BJ (cell line): ENCODE measurements at places on chromosomes 7 and 10.
A peak's percentile ranks its signal among the peaks of the same experiment; 100 is the strongest.

DNA sequence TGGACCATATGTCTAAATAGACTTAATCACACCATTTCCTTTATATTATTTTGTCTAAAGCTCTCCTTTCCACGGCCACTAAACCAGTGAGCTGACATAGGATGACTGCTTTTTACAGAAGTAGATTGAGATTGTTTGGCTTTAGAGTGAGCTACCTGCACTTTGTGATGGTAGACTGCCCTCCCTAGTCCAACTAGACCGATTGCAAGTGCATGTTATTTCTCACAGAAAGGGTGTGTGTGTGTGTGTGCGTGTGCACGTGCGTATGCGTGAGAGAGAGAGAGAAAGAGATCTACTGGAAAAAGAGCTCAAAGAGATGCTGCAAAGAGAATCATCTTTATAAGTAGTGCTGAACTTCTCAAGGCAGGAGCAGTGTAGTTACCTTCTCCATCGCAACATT, 60.7 kb downstream of the VCL start:
- no peak for DNase-seq

DNA sequence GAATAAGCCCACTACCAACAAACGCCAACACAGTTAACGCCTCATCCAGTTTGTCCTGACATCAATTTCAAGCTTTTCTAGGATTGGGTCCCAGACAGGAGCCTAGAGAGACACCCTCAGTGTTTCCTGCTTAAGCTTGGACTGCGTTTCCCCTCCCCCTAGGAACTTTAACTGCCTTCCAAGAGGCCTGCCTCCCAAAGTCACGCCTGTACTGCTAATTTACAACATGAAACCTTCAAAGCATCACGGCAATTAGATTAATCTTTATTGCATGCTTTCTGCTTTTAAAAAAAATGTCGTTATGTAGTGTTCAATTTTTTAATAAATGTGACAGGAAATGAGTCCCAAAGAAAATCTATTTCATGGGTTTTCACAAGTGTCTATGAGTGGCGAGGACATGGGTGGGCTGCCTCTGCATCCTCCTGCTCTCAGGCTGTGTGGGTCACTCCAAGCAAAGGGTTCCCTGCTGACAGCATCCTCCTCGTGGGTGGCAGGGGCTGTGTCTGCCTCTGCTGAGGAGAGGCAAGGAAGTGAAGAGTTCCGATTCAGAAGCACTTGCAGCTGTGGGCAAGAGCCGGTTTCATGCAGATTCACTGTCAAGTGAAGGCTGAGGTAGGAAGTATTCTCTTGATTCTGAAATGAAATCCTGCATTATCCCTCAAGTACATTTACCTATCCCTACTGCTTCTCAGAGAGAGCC, 193.0 kb upstream of the KMT2E start:
- no peak for DNase-seq

GRCh38 chr7:65809259-65809981, 63.5 kb upstream of the VKORC1L1 start:
- no peak for DNase-seq

DNA sequence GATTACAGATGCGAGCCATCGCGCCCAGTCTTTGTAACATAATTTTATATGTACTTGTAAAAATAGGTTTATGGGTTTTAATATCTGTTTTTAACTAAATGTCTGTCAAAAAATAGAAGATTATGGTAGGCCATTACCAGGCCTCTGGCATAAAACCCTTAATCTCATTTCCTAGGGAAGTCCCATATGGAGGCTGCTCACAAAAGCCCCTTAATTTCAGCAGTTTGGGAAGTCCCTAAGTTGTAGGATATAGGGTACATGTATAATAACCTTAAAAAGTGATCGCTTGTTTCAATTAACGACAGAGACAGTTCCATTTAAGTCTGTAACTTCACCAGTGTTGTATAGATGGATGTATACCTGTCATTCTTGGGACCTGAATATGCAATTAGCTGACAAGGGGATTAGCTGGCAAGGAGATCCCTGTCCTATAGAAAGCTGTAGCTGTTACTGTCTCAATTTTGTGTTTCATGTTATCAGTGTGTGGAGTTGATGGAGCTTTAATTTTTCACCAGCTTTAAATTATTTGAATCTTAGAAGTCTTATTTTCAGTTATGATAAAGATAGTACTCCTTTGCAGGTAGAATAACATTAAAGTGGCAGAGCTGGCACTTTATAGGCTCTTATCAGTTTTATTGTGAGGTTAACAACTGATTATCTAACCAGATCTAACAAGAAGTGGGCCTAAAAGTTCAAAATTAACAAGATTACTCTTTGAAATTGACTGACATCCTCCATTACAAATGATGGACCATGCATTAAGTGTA, 10.5 kb downstream of the TRIM24 start:
- DNase-seq, result no peak

- DNase-seq, result no peak
Observed at GRCh38 chr10:521261-522250, 167.9 kb downstream of the DIP2C start.

- no peak for DNase-seq
Observed at GRCh38 chr7:132393789-132394261, 182.4 kb downstream of the PLXNA4 start.

GRCh38 chr7:44580945-44581878, 819 bp downstream of the TMED4 start:
- no peak for DNase-seq

- no peak for DNase-seq
Observed at GRCh38 chr10:84818961-84819360, 490.6 kb downstream of the CCSER2 start.

GRCh38 chr10:131157899-131158298, 153.6 kb downstream of the TCERG1L start:
- no peak for DNase-seq

- no peak for DNase-seq
Observed at GRCh38 chr7:76285604-76286374, 16.7 kb upstream of the HSPB1 start.

DNA sequence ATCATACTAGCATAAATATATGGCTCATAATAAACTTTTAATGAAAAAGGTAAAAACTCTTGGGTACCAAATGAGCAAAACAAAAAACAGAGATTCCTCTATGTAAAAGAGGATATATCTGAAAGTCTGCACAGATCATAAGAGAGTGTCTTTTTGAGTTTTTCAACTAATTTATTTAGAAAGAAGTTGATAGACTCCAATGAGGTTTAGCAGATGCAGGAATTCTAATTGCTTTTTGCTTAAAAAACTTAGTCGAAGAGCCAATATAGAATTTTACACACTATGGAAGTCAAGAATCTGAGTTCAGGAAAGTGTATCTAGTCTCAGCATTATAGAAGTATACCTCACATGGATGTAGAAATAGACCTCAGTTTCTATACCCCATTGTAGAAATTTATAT, 3.4 kb upstream of the MLLT10 start:
- no peak for DNase-seq

DNA sequence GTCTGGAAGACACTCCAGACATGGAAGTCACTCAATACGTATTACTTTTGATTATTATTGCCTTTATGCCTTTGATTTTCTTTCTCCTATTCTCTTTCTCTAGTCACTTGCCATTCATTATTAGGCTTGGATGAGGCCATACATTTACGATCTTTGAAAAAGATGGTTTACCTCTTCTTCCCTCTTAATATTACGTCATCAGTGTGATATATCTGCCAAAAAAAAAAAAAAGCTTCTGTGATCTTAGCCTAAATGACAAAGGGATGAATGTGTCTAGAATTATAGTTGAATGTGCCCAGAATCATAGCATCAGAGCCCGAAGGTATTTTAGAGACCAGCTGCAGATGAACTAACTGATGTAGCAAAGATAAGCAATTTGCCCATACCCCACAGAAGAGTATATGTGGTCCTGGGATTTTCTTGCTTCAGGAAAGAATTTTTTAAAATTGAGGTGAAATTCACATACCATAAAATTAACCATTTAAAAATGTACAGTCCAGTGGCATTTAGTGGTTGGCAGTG, 73.9 kb downstream of the HHEX start:
- DNase-seq, result no peak

GRCh38 chr10:126177417-126178030, 210.8 kb downstream of the ADAM12 start:
- DNase-seq, result no peak

- DNase-seq, result no peak
Observed at GRCh38 chr10:48466611-48467240, 138.1 kb downstream of the ARHGAP22 start.

- DNase-seq, result no peak
Observed at GRCh38 chr7:87217983-87218653, 1.4 kb downstream of the TMEM243 start.

DNA sequence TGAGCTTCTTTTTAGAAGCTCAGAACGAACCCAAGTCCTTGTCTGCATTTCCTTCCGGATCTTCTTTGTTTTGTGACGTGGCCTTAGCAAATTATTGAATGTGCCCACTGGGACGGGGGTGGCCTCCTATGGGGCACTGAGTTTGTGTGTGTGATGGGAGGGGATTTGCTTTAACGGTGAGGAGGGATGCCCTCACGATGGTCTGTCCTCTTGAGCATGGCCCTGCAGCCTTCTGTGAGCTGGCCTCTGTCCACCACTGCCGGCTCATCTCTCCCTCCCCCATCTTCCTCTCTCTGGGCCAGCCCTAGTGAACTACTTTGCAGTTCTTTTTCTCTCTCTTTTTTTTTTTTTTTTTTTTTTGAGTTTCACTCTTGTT, 62.9 kb upstream of the MKRN1 start:
- no peak for DNase-seq

GRCh38 chr10:89668386-89669071, 23.5 kb upstream of the PANK1 start:
- no peak for DNase-seq

DNA sequence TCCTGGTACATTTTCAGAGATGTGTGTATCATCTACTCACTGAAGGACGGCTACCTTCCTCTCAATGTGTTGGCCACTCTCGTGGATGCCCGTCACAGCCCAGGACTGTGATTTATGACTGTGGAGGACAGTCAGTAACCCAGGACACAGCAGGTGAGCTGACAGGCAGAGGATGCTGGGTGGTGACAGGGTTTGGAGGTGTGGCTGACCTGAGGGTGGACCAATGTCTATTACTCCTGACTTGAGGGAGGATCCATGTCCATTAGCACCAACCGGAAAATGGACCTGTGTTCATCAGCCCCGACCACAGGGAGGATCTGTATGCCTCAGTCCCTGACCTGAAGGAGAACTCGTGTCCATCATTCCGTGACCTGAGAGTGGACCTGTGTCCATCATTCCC, 96.1 kb downstream of the ADCY1 start:
- no peak for DNase-seq

DNA sequence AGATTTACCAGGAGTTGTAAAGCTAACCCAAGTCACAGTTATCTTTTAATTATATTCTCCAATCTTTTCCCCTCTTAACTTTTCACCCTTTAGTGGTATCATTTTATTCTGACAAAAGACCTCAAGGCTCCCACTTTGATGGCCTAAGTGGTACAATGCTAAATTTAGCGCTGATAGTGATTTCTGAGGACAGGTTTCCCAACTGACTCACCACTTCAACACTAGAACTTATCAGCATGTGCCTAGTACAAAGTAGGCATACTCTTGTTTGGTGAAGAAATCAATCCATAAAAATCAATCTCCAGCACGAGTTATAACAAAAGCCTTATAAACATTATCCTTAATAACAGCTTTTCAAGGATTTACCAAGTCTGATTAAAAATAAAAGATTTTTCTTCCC, 7.5 kb downstream of the SNX13 start:
- no peak for DNase-seq

GRCh38 chr10:92627845-92628480, 35.0 kb downstream of the KIF11 start:
- no peak for DNase-seq

DNA sequence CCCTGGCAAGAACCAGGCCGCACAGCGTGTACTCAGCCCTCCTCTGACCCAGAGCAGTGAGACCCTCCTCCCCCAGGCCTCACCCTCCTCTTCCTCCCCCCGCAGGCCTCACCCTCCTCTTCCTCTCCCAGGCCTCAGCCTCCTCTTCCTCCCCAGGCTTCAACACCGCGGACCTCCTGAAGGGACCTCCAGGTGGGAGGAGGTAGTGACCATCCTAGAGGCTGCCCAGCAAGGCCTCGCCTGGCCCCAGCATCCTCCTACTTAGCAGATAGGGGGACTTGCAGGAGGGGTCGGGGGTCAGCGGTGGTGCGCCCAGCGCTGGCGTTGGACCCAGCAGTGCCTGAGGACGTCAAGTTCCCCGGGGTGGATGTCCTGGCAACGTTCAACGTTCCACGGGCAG, 270.8 kb downstream of the ELFN1 start:
- no peak for DNase-seq

- DNase-seq, result peak; percentile 9
Observed at GRCh38 chr10:115049960-115050359, 43.2 kb upstream of the ATRNL1 start.

DNA sequence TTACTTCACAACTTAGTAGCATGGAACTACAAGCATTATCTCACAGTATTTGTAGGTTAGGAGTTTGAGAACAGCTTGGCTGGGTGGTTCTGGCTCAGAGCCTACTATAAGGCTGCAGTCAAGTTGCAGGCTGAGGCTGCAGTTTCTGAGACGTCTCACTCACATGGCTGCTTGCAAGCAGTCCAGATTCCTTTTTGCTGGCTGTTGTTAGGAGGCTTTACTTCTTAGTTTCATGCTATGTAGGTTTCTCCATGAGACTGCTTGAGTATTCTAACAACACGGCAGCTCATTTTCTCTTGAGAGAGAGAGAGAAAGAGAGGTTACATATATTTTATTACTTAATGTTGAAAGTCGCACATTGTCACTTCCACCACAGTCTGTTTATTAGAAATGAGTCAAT, 1073.9 kb downstream of the NXPH1 start:
- no peak for DNase-seq

GRCh38 chr7:6533893-6534495, 17.3 kb downstream of the GRID2IP start:
- no peak for DNase-seq

DNA sequence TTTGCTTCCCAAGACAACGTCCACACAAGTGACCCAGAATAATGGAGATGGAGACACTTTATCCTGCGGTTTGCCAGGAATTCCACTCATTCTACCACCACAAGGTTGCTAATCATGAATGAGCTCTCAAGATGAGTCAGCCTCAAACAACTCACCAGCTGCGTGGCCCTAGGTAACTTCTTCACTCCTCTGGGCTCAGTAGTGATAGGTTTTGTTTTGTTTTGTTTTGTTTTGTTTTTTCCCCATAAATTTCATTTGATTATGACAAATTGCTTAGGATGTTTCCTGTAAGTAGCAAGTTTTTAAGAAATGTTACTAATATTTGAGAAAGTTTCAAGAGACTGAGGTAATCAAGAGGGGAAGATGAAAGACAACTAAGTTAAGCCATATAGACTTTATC, 286.8 kb downstream of the PARD3 start:
- peak; percentile 62 for DNase-seq

DNA sequence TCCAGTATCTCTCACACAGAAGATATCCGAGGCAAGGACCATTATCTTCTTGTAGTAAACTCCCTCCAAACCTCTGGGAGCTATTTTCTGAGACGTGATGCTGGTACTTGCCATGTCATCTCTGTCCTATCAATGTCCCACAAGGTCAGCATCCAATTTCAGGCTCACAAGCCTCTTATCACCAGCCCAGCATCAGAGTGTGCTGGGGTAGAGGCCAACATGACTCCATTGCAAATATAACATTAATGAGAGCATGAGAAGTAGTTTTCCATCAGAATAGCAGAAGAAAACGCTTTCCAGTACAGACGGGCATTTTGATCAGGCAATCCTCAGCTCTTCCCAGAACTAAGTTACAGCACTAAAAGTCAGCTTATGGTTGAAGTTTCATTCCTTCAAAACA, 5.6 kb downstream of the MORN4 start:
- no peak for DNase-seq

- no peak for DNase-seq
Observed at GRCh38 chr7:28178599-28178998, 2.0 kb downstream of the JAZF1 start.
